Stimulated activated CD4-positive, alpha-beta T cell treated with anti-CD3 and anti-CD28 coated beads, Interleukin-1b, Interleukin-23, amount 100 ng/mL, for 4 hours (primary cell): ENCODE measurements at places on chromosomes 13 and 19.

- DNase-seq, result no peak
These were observed 23.6 kb upstream of the PHF11 start for GRCh38 chr13:49472186-49472585.

DNA sequence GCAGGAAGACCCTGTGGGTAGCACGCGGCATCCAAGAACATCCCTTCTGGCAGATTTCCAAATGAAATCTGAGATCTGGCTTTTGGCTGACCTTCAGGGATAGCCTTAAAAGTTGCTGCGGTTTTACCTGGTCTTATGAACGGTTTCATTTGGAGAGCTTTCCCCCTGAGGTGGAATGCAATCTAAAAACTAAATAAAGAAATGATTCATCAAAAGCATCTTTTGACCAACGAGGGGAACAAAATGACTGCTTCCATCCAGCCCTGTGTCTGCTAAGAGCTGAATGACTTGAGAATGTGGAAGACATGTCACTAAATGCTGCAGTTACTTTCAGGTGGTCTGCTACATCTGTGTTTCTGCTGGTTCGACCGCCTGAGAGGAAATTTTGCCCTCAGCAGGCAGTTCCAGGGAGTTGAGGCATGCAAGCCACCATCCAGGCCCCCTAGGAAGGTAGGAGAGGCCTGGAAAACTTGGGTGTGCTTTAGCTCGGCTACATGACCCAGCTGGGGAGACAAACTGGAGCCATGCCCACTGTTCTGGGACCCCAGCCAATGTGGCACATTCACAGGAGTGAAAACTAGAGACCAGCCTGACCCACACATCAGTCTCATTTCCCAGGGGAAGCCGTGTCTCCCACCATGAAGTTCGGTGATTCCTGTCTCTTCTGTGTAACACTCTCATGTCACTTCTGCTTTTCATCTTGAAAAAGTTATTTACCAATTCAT is 175.1 kb upstream of the KL start:
- no peak for DNase-seq

DNA sequence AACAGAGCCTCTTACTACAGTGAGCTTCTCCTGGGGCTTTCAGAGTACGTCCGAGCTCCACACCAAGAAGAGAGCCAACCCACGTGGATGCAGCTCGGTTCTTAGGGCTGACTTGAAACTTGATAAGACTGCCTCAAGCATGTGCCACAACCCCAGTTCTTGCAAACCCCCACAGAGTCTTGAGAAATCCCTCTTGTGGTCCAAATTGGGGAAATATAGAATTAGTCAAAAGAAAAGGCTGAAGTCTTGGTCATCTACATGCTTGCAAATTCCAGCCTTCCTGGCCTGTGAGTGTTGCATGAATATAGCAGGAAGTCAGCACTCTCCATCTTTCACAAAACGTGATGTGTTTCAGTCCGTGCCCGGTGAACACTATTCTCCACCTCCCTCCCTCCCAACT is 95.2 kb downstream of the GGACT start:
- no peak for DNase-seq

DNA sequence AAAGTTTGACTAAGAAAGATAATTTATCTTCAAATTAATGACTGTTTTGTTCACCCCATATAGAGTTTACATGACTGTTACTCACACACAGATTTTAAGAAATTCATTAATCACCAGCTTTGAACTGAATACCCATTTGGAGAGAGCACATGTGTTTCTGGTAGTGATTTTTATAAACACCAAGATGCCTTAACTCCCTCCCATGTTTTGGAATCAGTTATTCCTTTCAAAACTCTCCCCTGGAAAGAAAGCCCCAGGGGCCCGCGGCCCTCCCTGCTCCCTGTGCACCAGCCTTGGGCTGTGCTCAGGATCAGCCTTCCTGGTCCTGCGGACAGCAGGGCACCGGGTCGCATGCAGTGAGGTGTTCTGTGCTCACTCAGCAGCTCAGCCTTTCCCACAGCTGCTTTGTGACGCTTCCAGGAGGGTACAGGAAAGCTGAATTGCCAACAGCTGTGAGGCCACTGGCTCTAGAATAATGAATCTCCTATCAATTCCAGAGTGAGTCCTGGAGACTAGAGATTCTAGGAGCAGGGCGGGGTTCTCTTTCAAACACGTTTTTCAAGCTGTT is 483.2 kb downstream of the EFNB2 start:
- no peak for DNase-seq

DNA sequence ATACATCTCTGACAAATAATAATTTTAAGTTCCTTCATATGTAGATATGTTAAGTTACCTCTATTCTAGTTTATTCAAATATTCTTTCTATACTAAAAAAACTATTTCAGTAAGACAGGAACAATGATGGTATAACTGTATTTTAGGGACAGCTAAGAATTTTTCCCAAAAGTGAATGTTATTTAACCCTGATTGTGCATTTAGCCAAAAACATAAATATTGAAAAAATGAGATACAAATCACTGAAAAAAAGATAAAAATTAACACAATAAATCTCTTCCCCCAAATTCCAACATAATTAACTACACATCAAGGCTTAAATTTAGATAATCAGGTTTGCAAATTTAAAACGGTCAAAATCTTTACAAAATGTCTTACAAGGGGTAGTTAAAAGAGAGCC is 58.1 kb downstream of the KCNRG start:
- no peak for DNase-seq
